ENCODE measurements at places on chromosomes 5 and 9.

DNA sequence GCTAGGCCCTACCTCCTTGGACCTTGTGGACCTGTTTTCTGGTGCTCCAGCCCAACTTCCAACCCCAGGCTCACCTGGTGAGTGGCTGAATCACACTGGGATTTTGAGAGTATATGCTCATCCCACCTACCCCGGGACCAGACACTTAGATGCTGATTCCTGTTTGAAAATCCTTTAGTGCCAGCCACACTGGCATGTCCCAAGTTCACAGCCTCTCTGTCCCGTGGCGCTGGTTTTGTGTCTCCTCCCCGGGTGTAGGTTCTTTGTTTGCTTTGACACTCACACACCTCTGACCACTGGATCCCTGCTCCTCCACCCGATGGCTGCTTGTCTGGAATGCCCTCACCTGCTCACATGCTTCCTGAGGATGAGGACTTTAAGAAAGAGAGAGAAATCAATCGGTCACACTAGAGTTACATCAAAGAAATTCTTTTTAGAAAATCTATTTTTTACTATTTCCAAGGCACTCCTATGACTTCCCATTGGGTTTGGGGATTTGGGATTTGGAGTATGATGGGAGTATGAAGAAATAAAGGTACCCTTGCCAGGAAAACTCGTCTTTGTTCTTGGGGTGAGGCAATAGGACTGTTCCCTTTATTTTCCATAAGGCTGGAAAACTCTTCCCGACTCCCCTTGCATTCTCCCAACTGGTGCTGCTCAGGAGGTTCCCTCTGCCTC is 7.3 kb upstream of the SLC25A48 start:
- no peak for DNase-seq

- DNase-seq = no peak
These were observed 12.6 kb downstream of the ZNF462 start for GRCh38 chr9:106875529-106875928.

- no peak for DNase-seq
These were observed 18.5 kb downstream of the JADE2 start for GRCh38 chr5:134543820-134544614.

- DNase-seq = no peak
These were observed 821.3 kb upstream of the TYRP1 start for GRCh38 chr9:11871852-11872251.

GRCh38 chr9:98962181-98962560 is 18.5 kb downstream of the COL15A1 start:
- peak; percentile 10 for DNase-seq

- DNase-seq = no peak
These were observed 82.8 kb upstream of the TLE1 start for GRCh38 chr9:81772144-81772543.

DNA sequence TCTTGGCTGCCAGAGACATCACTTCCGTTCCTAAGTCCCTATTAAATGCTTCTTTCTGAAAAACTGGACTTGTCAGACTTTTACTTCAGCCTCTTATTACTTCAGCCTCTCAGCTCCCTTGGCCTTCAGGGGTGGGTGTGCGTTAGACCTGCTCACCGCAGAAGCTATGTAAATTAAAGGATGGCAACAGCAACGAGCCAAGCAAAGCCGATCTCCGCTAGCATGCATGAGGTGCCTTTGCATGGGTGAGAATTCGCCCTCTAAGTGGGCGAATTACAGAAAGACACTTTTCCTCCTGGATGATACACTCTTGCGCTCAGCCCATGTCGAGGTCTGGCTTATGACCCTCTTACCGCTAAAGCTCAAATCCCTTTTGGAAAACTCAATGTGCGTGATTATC is 10.9 kb upstream of the IL3 start:
- no peak for DNase-seq

DNA sequence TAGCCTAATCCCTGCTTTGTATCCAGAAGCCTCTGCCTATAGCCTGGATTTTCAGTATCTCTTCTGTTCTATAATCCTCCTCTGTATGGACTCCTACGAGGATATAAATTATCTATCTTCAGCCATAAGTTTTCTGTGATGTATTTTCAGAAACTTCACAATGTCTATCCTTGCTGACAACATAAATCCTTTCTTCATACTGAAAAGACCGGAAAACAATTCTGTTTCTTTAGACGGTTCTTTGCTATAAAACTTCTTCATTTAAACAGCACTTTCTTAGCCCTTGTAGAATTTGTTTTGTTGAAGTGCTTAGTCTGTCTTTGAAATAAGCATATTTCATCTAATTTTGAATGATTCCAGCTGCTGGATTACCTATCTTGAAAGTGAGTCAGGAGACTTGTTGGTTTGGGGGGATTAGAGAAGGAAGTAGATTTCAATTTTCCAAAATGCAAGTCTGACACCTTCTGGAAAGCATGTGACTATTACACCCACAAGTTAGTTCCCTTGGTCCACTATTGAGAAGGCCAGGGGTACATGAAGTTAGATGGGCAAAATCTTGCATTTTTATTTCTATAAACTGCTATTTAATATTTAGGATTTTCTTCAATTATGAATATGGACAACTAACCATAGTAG is 96.3 kb upstream of the RANBP3L start:
- DNase-seq = peak; percentile 70

DNA sequence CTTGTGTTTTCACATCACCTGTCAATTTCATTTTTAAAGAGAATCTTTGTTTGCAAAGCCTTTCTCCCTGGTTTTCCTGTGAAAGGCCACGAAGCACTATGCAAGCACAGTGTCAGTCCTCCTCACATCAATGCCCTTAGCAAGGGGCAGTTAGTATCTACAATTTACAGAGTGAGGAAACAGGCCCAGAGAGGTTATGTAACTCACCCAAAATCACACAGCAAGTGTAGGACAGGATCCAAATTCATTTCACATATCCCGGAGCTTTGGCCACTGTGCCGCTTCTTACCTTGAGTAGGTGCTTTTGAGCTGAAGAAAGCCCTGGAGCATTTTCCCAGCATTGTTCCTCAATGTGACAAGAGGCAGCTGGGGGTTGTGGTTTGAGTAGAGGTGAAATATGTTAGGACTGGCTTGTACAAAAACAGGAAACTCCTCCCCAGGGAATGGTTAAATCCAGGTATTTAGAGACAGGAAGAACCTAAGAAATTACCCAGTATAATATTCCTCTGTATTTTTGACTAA is 283.8 kb downstream of the NTRK2 start:
- DNase-seq = no peak

DNA sequence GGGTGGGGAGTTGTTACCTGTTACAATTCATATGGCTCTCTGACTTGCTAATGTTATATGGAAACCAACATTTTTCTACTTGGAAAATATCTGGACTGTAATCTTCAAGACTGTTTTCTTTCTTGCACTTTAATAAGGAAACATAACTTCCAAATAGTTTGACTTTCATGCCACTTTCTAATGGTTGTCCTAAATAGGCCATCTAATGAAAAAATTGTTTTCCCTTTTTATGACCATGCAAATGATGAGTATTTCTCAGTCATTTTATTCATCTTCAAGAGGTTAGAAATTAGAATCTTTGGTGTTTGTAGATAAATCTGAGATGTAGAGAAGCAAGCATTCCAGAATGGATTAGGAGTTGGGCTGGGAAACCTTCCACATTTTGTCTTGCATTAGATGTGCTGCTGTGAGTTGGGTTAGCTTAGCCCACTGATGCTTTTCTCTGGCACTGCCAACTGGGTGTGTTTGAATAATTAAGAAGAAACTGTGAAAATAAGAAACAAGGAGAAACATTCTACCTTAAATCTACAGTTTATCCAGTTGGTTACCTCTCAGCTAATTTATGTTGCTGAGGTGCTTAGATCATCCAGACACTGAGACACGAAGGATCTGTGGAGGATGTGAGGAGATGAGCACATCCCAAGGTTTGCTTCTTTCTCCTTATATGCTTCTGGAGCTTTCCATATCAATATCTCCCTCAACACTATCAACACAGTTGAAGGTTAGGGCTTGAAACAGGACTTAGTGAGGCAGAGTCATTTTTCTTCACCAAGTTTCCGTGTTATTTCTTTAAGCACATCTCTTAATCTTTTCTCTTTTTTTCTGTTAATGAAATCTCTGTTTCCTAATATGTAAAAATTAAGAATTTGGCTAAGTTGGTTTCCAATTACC is 2.7 kb downstream of the RASGRF2 start:
- no peak for DNase-seq

GRCh38 chr5:121462441-121462840 is 389.2 kb upstream of the FTMT start:
- DNase-seq = no peak

- DNase-seq = no peak
These were observed 63.5 kb downstream of the OTULIN start for GRCh38 chr5:14727928-14728458.

DNA sequence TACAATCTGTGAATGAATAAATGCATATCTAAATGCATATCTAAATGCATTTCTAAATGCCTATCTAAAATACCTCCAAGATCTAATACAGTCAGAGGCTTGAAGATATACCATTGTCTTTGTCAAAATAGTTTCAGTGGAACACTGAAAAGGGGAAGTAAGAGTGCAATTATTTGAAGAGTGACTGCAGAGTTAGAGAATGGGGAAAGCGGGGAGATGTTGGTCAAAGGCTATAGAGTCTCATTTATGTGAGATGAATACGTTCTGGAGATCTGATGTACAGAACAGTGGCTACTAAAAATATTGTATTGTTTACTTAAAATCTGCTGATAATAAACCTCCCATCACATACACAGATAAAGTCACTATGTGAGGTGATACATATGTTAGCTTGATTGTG is 1126.2 kb upstream of the CDH9 start:
- DNase-seq = no peak

DNA sequence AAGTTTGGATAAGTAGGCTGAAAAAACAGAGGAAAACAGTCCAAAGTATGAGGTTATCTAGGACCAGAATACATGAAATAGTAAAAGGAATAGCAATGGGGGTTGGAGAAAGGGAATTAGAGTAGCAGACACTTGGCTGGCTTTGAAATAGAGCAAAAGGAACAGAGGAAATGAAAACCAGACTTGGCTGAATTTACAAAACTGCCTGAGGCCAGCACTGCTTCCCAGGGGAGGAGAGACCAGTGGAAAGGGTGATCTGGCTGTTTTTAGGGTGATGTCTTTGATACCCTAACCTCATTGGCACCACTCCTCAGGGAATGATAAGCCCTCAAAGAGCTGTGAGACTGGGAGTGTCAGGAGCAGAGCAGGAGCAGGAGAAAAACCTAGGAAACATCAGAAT is 413.4 kb upstream of the SLC30A5 start:
- no peak for DNase-seq

- DNase-seq = no peak
These were observed 82.5 kb downstream of the NFIB start for GRCh38 chr9:14231196-14231990.

GRCh38 chr5:133026664-133027153 is 360 bp upstream of the ZCCHC10 start:
- DNase-seq = no peak

DNA sequence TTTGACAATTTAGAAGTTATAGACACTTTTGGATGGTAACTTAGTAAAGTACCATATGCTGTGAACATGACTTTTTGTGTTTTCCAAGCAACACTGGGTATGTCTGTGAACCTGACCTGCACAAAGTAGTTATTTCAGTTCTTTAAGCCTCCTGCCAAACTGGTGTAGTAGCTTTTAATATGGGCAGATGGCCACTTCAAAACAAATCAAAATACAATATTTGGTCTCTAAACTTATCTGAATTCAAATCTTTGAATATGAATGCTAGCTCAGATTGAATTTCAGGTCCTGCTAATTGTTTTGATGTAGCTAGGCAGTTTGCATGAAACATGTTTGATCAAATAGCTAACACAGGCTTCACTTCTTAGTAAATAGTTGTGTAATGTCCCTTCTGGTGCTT is 1176.7 kb upstream of the CDH9 start:
- no peak for DNase-seq

DNA sequence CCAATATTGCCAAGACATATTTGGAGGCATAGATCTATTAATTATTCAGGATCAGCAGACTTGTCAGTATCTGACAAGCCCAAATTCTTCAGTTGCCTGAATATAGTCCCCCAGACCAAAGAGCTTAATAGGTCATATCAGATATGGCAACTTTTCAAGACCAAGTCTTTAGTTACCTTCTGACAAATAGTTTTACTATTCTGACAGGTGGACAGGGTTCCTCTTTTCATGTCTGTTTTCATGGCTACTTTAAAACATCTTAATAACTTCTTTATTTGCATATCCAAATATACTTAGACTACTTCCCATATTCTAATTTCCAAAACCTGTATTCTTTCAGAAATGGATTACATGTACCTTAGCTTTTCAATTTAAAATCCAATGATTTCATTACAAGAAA is 65.4 kb downstream of the AUH start:
- no peak for DNase-seq

DNA sequence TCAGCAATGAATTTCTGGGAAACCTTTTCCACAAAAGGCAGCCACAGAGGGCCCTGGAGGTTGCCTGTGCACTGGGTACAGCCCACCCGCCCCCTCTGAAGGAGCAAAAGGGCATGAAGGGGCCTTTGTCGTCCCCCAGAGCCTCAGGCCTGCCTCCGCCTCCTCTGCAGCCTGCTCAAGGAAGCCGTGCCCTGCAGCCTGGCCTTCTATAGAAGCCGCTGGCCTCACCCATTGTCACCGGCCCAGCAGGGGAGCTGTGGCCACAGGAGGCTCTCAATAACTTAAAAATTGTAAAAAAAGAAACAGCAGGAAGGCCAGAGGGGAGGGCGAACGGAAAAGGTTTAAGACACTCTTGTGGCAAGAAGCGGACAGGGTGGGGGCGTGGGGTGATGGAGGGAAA is 213.3 kb downstream of the IRX2 start:
- DNase-seq = no peak

DNA sequence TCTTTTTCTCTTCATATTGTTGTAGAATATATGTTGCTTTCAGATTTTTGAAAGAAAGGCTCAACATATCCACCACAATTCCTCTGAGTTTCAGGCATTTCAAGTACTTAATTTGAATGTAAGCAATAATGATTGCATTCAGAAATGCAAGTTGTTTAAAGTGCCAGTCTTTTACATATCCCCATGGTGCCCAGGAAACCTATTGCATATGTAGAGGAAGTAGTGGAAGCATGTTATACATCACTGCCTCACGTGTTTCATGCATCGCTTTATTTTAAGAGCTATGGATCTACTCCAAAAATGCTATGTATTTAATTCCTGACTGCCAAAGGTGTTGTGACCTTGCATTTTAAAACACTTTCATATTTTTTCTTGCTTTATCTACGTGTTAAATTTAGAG is 28.1 kb downstream of the CPEB4 start:
- no peak for DNase-seq

All from amniotic epithelial cell (primary cell).